ENCODE measurements at places on chromosomes 7 and 10. TPM values are rescaled to one million over a fixed set of nuclear protein-coding genes. Genes with fewer than 3 reads are reported as not detected.
A peak's percentile ranks its signal among the peaks of the same experiment; 100 is the strongest.

The AGR2 gene
- total RNA-seq, result 4.6 TPM

The FGFBP3 gene
- 3.7 TPM for total RNA-seq

The DEPP1 gene
- 10.1 TPM for total RNA-seq

The IFIT1B gene
- total RNA-seq, result not detected

The UCMA gene
- total RNA-seq, result not detected

The CFAP58 gene
- total RNA-seq, result 1.1 TPM

The FOXI2 gene
- total RNA-seq, result not detected

The MYH16 gene
- not detected for total RNA-seq

The KIF11 gene
- 18.0 TPM for total RNA-seq

The ARHGEF35 gene
- 14.9 TPM for total RNA-seq

- DNase-seq, result no peak
Measured at GRCh38 chr10:101414034-101414433, 60.1 kb downstream of the BTRC start.

GRCh38 chr7:159148430-159149395 lies 4.0 kb upstream of the VIPR2 start:
- no peak for DNase-seq

- DNase-seq, result no peak
Measured at GRCh38 chr7:101564778-101565211, 64.3 kb downstream of the MYL10 start.

GRCh38 chr7:106262221-106262881 lies 22.4 kb downstream of the NAMPT start:
- DNase-seq, result no peak

GRCh38 chr7:35900651-35901050 lies 99.8 kb downstream of the SEPTIN7 start:
- no peak for DNase-seq

- DNase-seq, result no peak
Measured at GRCh38 chr10:89458784-89459183, 44.4 kb downstream of the IFIT5 start.

DNA sequence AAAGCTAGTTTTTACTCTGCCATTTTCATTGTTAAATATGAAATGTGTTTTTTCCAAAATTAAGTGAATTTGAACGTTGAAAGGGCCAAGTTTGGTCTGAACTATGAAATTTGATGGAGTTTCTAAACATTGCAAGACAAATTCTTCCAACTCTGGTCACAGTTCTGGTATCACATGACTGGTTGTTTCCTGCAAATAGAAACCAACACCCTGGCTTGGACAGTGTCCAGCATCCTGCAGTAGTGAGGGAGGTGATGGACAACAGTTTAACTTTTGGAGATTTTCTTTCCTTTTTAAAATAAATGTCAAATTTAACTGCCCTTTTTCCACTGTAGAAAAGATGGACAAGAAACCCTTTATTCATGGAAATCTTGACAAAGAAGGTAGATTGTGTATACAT lies 54.8 kb upstream of the AGBL3 start:
- no peak for DNase-seq

DNA sequence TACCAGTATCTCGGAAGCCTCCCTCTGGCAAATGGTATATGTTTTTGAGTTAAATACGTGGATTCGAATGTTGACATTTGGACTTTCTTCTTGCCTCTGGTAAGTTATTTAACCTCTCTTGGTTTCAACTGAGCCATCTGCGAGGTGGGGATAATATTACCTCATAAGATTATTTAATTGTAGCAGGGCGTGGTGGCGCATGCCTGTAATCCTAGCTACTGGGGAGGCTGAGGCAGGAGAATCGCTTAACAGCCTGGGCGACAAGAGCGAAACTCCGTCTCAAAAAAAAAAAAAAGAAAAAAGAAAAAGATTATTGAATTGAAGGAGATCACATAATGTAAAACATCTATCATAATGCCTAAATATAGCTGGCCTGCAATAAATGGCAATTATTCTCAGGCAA lies 396 bp upstream of the TAF5 start:
- no peak for DNase-seq

DNA sequence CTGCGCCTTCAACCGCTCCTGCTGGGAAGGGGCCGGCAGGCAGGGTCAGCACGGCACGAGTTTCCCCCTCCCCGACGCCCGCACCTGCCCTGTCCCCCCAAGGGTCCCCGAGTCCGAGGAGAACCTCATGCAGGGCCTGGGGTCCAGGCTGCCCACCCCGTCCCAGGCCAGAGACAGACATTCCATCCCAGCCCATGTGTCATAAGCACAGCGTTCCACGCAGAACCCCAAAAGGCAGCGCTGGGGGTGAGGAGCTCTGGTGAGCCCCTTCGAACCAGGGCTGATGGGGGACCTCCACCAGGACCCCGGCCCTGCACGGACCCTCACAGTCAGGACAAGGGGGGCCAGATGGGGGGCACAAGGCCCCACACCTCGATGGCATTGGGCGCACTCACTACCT lies 49.2 kb downstream of the TNRC18 start:
- no peak for DNase-seq

DNA sequence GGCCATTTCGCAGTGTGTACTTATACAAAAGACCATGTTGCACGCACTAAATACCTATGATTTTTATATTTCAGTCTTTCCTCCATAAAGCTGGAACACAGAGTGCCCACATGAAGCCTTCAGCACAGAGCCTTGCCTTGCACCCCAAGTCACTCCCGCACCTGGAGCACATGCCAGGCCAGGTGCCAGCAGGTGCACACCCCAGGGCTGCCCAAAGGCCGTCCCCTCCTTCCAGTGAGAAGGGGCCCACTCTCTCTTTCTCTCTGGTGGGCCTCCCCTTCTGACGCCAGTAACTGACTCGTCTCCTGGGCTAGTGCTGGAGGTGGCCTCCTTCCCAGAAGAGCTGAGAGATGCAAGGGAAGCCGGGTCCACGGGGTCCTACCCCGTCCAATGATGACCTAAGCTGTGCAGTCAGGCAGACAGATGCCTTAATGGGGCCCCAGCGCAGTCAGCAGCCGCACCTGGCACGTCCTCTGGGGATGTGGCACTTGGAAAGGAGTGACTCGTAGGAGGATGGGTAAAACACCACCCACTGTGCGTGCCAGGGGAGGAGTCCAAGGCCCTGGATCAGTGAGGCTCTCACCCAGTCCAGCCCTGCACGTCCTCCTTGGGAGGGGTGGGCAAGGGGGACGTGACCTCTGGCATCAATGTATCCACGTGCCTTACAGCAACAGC lies 17.7 kb upstream of the SHH start:
- no peak for DNase-seq

GRCh38 chr7:104971290-104972071 lies 42.5 kb upstream of the KMT2E start:
- no peak for DNase-seq

GRCh38 chr7:155338632-155339320 lies 41.1 kb downstream of the INSIG1 start:
- no peak for DNase-seq

- no peak for DNase-seq
Measured at GRCh38 chr7:101993311-101993710, 175.9 kb downstream of the CUX1 start.

GRCh38 chr10:94725871-94726270 lies 36.6 kb upstream of the CYP2C19 start:
- no peak for DNase-seq

- DNase-seq, result no peak
Measured at GRCh38 chr7:34162677-34163076, 257.3 kb downstream of the BMPER start.

DNA sequence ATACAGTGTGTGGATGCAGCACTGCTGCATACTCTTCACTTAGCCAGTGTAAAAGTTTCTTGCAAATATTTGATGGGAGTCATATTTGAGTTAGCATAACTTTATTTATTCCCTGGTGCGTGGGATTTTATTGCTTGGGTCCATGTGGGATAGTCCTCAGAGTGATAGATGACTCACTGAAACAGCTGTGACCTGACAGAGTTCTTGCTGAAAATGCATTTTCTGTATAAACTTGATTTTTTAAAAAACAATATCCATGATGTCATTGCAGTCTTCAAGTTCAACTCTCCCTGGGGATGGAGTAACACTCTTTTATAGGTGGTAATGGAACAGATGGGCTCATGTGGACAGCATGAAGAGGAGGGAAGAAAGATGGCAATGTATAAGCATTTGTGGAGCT lies 310.0 kb downstream of the PPP1R3A start:
- no peak for DNase-seq

- no peak for DNase-seq
Measured at GRCh38 chr10:100882252-100882651, 30.5 kb upstream of the SLF2 start.

DNA sequence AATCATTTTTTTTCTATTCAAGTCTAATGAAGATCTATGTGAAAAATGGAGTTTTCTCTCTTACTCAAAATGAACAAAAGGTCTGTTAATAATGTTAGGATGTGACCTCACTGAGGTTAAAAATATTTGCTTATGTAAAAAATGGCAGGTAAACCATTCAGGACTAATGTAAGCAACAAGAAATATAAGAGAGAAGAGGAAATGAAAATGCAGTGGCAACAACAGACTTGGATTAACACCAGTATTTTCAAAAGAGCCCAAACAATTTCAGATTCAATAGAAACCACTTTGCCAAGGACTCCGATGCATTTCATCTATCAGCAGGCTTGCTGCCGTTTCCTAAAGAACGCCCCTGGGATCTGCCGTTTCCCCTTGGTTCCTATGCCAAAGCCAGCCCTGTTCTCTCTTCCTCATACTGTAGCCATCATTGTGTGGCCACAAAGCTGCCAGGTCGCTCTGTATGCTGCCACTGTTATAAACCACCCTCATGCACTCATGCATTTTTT lies 66.4 kb downstream of the MTURN start:
- DNase-seq, result no peak

DNA sequence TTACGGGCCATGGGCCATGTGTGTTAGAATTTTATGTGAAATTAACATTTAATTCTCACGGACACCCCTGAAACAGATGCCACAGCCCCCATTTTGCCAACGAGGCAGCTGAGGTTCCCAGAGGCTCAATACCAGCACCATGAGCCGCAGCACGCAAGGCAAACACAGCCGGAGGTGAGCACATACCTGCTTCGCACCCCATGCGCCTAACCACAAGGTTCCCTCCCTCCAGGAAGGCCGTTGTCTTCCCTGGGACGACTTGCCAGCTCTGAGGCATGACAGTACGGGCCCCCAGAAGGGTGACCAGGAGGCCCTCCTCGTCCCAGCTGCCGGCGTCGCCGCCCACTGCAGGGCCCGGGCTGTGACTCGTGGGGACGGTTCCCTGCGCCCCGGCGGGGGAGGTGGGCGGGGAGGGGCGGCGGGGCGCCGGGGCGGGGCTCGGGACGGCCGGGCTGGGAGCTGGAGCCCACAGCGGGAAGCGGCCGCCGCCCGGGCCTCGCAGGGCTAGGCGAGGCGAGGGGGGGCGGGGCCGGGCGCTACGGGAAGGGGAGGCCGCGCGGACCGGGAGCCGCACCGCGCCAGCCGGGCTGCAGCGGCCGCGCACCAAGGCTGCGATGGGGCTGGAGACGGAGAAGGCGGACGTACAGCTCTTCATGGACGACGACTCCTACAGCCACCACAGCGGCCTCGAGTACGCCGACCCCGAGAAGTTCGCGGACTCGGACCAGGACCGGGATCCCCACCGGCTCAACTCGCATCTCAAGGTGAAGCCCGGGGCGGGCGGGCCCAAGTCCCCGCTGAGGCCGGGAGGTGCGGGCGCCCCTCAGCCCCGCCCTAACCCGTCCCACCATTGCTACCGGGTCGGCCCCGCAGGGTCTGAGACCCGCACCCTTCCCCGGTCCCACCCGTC lies at the start of gene CAV2:
TSS of gene CAV2 (plus strand) at position 571 of the 910 bp plus-strand sequence. CDS start at position 615, 44 bp downstream.
- peak; percentile 35 for DNase-seq

DNA sequence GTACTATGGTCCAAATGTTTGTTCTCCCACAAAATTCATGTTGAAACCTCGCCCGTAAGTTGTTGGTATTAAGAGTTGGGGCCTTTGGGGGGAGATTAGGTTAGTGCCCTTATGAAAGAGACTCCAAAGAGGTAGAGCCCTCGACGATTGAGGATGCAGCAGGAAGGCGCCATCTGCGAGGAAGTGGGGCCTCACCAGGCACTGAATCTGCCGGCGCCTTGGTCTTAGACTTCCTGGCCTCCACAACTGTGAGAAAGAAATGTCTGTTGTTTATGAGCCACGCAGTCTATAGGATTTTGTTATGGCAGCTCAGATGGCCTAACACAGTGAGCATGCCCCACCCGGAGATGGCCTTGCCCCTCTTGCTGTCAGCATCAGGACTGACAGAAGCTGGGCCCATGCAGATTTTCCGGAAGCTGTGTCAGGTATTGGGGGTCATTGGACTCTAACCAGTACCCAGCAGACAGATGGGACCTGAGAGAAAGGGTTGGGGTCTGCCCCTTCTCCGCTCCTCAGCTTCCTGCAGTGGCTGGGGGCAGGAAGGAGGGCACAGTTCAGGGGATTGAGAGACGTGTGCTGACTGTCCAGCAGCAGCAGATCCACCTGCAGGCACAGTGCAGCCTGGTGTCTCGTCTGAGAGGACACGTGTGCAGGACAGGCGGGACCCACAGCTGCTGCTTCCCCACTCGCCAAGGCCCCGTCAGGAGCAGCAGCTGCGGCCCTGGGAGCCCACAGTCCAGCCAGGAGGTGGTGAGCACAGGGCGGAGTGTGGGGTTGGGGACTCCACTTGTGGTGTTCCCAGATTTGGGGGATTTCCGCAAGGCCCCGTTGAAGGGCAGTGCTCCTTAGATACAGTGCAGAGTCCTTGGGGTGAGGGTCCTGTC lies 47.8 kb downstream of the MGMT start:
- no peak for DNase-seq

DNA sequence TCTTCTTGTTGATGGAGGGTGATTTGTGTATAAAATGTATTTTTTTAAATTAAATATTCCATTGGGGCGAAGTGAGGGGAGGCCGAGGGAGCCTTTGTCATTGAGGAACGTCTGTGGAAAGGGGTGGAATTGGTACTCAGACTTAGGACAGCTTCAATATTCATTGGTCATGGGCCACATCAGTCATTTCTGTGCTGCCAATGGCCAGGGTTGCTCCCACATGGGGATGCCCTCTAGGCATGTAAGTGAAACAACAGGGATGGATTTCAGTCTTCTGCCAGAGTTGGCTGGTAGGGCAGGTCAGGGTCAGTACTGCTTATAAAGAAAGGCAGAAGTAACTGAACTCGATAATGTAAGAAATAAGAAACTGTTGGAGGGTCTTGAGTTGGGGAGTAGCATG lies 47.2 kb downstream of the NEURL1 start:
- DNase-seq, result no peak

DNA sequence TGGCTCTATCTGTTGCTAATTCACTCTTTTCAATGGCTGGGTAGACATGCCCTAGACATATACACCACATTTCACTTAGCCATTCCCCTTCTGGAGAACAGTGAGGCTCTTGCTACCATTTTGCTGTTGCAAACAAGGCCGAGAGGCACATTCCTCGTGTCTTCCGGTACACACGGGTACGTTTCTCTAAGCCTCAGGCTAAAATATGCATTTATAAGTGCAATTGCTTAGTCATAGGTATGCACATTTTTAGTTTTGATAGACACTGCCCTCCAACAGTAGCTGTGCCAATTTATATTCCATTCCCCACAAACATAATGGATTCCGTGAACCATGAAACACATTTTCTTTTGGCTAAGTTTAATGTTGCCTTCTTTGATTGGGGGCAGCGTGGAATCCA lies 13.2 kb downstream of the CHAT start:
- DNase-seq, result no peak

- DNase-seq, result peak; percentile 75
Measured at GRCh38 chr7:108455998-108456677, at the start of gene NRCAM. Gene NRCAM (minus strand): TSS chr7:108456436. CDS start chr7:108240064, 216,372 bp downstream.

GRCh38 chr10:37760817-37761216 lies 96.6 kb downstream of the ZNF248 start:
- DNase-seq, result no peak

Data from mesothelial cell of epicardium (in vitro differentiated cells).